ENCODE measurements at places on chromosomes 2 and 18.

- DNase-seq, result no peak
Observed at GRCh38 chr2:236499691-236500578, 69.7 kb upstream of the ACKR3 start.

- no peak for DNase-seq
Observed at GRCh38 chr2:96596596-96596995, 41.5 kb downstream of the KANSL3 start.

- no peak for DNase-seq
Observed at GRCh38 chr2:21642647-21643046, 518.9 kb downstream of the TDRD15 start.

GRCh38 chr2:182942756-182943155 is 76.3 kb upstream of the FRZB start:
- no peak for DNase-seq

- peak; percentile 34 for DNase-seq
Observed at GRCh38 chr2:102657770-102658169, 38.4 kb downstream of the SLC9A2 start.

GRCh38 chr18:55251254-55251971 is 292.2 kb upstream of the CCDC68 start:
- DNase-seq, result no peak

DNA sequence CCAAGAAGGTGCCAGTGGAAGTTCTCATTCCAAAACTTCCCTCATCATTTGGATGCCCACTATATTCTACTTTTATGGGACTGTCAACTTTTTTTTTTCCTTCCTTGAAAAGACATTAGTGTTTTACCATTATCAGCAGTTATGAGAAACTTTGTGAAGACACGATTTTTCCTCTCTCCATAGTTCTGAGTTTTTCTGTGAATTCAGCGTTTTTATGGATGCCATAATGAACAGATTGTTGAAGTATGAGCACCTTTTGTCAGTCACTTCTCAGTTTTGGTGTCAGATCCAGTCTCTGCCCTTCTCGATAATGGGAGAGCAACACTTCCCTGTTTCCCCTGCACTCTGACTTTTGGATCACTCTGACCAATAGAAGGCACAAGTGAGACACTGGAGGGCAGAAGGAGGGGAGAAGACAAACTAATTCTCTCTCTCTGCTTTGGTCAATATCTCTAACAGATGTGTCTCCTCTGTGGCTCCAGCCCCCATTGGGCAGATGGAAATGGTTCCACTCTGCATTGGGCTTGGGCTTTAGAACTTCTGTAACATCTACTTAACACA is 53.5 kb upstream of the FN1 start:
- DNase-seq, result no peak

DNA sequence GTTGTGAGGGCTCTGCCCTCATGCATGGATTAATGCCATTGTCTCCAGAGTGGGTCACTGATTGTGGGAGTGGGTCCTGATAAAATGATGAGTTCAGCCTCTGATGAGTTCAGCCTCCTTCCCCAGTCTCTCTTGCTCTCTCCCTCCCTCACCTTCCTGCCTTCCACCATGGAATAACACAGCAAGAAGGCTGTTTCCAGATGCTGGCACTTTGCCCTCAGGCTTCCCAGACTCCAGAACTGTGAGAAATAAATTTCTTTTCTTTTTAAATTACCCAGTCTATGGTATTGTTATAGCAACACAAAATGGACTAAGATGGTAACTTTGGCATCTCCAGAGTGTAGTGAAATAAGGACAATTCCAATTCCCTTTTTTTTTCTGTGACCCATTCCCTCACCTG is 47.1 kb upstream of the MAP4K3 start:
- no peak for DNase-seq

- DNase-seq, result peak; percentile 5
Observed at GRCh38 chr2:79219383-79219988, 59.9 kb upstream of the REG3A start.

GRCh38 chr2:174395284-174395968 is at the start of gene SCRN3:
SCRN3 (plus strand) TSS chr2:174395730; CDS start chr2:174398284, 2,554 bp downstream.
- peak; percentile 74 for DNase-seq

DNA sequence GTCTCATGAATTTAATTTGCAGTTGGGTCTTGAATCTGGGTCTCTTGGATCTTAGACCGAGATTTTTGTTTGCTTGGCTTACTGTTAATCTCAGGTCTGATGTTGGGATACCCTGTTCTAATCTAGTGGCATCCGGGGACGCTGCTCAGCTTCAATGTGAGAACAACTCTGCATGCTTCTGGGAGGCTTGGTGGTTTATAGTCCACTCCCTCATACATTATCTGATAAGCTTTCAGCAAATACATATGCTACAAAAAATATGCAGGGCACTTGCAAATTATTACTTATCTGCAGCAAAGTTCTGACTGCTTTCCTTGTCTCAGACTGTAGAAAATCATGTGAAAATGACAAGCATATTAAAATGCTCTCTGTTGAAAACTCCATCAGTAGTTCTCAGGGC is 39.4 kb downstream of the RNF144A start:
- DNase-seq, result no peak

GRCh38 chr2:200944467-200945394 is 18.7 kb downstream of the ORC2 start:
- peak; percentile 73 for DNase-seq

GRCh38 chr18:38551881-38552280 is 986.3 kb upstream of the CELF4 start:
- DNase-seq, result no peak

GRCh38 chr18:48788373-48788772 is 162.4 kb downstream of the SMAD7 start:
- DNase-seq, result no peak

GRCh38 chr2:121595012-121595891 is 54.0 kb downstream of the CLASP1 start:
- DNase-seq, result no peak

DNA sequence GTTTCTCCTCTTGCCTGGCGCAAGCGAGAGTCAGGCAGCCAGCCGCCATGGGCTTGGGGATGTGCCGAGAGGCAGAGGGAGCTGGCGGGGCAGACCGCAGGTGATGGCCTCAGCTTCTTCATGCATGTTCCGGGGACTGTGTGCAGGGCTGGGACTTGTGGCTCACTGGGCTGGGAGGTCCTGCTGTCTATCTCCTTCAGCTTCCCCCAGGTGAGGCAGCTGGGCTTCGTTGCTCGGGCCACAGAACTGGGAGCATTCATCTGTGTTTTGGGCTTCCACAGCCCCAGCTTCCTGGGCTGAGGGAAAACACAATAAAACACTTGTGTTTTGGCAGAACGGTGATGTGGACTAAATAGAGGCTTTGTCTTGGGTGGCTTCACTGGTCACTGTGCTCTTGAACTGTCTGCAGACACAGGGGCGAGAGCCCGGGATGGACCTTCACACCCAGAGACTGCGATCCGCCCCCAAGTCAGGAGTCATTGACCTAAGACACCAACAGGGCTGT is 93.5 kb downstream of the DYSF start:
- DNase-seq, result no peak

GRCh38 chr2:152016181-152017120 is 82.4 kb downstream of the CACNB4 start:
- no peak for DNase-seq

All from stimulated activated CD4-positive, alpha-beta T cell treated with anti-CD3 and anti-CD28 coated beads, Interleukin-2, amount 100 ng/mL, for 24 hours (primary cell).